ENCODE measurements at places on chromosomes 2 and 18.

- DNase-seq, result no peak
Measured at GRCh38 chr2:52178845-52179244, 1146.9 kb upstream of the NRXN1 start.

DNA sequence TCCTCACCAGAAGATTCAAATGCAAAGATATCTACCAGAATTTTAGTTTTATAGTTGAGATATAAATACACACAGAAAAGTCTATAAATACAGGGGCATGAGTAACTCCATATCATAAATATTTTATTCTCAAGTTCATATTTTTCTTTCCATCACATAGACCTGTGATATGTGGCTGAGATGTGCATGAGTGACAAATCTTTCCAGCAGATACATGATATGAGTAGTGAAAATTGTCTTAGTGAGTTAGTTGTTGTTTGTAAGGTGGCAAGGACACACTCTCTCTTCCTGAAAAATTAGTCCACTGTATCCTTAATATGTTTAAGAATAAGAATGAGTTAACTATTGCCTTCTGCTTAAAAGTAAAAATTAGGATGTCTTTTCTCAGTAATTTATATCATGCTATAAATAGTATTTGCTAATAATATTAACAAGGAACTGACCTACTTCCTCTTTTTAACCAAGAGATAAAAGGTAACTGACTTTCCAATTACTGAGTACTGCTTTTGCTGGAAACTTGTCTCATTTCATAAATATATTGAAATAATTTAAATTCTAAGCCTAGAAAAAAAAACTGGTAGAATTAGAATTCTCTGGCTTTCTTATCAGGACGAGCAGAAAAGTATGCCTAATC is 85.2 kb upstream of the SESTD1 start:
- no peak for DNase-seq

GRCh38 chr2:168402531-168402930 is 53.5 kb upstream of the CERS6 start:
- no peak for DNase-seq

- no peak for DNase-seq
Measured at GRCh38 chr2:24189551-24189950, 14.7 kb downstream of the FAM228A start.

- DNase-seq, result no peak
Measured at GRCh38 chr2:109482361-109482861, 131.4 kb downstream of the SEPTIN10 start.

- DNase-seq, result no peak
Measured at GRCh38 chr2:50615291-50615690, 416.6 kb downstream of the NRXN1 start.

- DNase-seq, result no peak
Measured at GRCh38 chr2:149221898-149222297, 108.5 kb upstream of the LYPD6 start.

- no peak for DNase-seq
Measured at GRCh38 chr2:58502931-58503330, 261.8 kb upstream of the FANCL start.

DNA sequence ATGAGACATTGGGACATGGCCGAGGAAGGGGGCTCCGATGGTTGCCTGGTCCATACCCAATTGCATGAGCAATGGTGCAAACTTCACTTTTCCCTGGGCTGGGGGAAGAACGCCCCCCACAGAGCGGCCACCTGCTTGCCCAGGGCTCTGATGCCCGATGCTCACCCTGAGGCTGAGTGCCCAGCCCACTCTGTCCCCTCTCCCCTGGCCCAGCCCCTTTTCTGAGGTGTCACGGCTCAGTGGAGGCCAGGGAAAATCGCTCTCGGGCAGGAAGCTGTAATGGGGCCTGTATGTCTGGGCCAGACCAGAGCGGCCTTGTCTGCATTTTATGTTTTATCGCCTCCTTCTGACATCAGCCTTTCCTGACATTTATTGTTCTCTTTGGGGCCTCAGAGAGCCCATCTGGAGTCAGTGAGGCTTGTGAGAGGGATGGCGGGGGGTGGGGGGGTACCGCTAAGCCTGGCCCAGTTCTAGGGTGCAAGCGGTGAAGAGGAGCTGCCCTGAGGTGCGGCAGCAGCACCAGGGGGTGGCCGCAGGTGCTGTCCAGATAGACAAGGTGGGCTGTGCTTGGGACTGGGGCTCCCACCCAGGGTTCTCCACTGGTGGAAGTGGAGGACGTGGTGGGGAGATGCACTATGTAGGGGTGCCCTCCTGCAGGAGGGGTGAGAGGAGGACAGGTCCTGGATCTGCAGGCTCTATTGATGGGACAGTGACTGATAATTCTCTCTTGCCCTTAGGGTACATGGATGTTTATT is 46.2 kb downstream of the INHBB start:
- no peak for DNase-seq
